Stimulated activated CD8-positive, alpha-beta memory T cell treated with anti-CD3 and anti-CD28 coated beads, Interleukin-15, amount 100 ng/mL, for 4 hours (primary cell): ENCODE measurements at places on chromosomes 16 and 17.

DNA sequence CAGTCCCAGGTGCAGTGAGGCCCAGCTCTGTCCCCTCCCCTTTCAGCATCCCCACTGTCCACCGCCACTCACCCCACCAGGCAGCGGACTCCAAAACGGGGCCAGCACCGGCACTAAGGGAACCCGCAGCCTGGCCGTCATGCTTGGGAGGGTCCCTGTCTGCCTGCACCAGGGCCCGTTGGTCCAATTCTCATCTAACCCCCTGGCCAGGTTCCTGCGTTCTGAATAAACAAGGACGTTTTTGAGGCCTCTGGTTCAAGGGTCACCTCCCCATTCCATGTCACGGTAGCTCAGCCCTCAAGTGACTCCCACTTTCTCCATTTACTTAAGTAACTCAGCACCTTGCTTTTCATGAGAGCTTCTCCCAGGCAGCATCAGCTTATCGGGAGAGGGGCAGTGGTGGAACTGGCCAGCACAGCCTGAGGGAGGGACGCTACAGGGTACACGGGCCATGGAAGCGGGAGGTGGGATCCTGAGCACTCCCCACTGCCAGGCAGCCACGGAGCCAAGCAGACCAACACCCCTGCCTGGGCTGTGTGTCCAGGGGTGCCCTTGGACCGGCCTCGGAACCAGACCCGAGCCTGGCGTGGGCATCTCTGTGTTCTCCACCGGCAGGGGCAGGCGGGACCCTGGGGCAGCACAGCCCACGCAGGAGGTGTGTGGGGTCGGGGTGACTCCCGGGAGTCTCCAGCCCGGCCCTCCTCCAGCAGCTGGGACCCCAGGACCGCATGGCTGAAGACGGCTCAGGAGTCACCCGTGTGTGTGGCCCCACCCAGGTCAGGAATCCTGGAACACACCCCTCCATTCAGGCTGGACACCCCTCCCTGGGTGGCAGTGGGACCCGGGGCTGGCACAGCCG lies 74.9 kb upstream of the GNG13 start:
- no peak for DNase-seq

DNA sequence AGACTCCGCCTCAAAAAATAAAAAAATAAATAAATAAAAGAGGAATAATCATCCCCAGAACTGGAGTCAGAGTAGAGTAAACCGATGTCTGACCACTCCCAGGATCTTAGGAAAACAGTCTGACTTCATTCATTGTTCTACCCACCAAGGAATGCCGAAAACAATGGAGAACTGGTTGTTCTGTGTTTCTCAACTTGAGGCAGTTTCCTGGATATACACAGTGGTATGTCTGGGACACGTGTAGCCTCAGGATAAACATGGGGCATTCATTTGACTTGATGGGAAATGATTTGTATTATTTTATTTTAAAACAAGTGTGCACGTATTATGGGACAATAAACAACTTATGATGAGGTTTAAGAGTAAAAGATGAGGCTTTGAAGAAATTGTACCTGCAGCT lies 32.8 kb upstream of the PAFAH1B1 start:
- no peak for DNase-seq

GRCh38 chr16:69927056-69927757 lies 23.9 kb upstream of the CLEC18A start:
- DNase-seq = no peak

- DNase-seq = no peak
These were observed 58.1 kb downstream of the ZFHX3 start for GRCh38 chr16:72989579-72990551.

- no peak for DNase-seq
These were observed 20.3 kb downstream of the HASPIN start for GRCh38 chr17:3744014-3744413.

DNA sequence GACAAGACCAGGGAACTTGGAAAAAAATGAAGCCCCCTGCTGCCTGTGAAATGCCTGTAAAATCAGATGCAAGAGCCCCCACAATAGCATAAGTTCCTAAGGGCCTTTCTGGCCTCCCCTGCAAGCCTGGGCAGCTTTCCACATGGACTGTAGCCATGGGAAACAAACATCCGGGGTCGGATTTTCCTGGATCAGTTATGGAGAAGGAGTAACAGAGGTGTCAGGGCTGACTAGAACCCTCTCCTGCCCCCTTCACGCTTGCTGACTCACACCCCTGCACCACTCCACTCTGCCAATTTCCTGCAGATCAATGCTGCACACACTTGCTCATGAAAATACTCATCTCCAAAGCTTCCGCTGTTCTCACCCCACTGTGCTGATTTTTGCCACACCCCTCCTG lies 258.6 kb downstream of the CBLN1 start:
- DNase-seq = no peak

- peak; percentile 27 for DNase-seq
These were observed 787 bp downstream of the NT5C start for GRCh38 chr17:75130632-75131277.

DNA sequence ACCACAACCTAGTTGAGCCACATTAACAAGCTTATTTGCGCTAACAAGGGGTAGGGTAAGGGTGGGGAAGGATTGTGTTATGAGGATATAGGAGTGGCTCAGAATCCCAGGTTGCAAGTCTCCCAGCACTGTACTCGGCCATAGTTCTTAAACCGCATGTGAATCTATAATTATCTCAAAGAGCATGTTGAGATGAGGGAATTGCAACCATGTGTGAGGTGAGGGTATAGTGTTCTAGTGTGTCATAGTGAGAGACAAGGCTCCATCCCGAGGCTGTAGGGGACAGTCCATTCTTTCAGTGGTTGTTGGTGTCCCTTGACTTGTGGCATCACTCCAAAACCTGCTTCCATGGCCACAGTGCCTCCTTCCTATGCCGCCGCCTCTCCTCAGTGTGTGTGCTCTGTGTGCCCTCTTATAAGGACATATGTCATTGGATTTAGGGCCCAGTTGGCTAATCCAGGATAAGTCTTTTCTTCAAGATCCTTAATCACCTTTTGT lies 22.7 kb upstream of the ATP5MC1 start:
- DNase-seq = no peak

DNA sequence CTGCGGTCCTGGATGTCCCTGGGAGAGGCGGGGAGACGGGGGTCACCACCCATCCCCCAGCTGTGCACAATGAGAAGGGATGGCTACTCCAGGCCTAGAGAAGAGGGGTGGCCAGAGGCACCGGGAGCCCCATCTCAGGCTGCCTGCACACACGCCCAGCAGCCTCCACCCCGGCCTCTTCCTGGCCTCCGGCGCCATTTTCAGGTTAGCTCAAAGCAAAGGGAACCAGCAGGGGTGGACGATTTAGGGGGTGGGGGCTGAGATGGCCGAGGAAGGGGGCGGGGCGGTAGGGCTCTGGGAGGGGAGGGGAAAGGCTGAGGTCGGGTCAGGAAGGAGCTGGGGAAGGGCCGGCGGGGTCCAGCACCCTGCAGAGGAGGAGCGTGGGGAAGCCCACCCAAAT lies 42.8 kb downstream of the SRCIN1 start:
- no peak for DNase-seq

GRCh38 chr17:30187573-30187972 lies 47.9 kb downstream of the SLC6A4 start:
- DNase-seq = no peak

DNA sequence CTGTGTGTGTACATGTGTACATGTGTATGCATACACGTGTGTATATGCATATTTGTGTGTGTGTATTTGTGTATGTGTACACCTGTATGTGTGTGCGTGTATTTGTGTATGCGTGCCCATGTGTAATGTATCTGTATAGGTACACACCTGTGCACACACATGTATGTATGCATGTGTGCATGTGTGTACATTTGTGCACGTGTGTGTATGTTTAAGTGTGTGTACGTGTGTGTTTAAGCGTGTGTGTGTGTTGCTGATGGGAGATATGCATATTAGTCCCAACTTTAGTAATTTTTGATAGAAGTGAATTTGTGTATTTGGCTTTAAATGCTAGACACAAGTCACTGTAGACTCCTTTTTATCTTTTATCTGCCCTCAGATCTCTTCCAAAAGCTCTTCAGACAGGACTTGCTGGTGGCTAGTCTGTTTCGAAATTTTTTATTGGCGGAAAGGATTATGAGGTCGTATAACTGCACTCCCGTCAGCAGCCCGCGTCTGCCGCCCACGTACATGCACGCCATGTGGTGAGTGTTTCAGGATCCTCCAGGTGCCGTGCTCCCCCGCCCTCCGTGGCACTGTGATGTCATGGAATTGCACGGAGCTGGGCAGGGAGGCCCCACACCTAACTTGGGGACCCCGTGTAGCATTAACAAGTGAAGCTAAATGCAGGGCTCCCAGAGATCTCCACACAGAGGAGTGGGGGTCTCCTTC lies 168.8 kb upstream of the CHMP6 start:
- DNase-seq = no peak

DNA sequence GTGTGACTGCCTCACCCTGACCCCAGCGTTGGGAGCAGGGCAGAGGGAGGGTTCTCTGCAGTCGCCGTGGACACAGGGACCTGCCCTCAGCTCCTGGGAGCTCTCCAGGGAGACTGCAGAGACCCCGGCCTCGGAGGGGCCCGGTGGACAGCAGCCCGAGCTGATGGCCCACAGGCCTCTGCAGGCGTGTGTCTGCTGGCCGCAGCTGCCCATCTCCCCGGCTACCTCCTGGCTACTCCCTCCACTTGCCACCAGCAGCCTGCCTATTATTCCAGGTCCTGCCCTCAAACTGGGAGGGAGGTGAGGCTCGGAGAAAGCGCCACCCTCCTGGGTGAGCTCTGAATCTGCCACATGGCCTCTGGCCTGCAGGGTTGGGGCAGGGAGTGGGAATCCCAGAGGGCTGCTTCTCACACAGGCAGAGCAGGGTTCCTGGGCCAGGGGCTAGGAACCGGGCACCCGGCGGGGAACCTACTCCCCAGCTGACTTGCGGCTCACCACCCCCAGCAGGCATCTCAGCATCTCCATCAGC lies 7.2 kb downstream of the SLC16A5 start:
- DNase-seq = no peak

DNA sequence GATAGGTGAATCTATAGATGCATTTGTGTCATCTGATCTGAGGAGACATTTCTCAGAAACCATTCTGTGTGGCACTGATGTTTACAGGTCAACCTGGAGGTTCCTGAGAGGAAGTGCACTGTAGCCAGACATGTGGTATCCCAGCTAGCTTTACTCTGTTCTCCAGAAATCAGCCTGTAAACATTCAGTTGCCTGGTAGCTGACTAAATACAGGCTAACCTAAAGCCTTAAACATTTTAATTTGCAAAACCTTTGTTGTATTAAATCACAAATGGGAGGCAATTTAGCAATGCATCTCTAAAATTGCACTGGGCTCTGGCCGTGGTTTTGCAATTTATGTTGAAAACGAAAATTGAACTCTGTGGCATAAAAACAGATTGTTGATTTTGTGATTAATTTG lies 207.6 kb downstream of the FTO start:
- DNase-seq = no peak

GRCh38 chr16:79077346-79077745 lies 523.2 kb downstream of the MAF start:
- DNase-seq = no peak

GRCh38 chr16:88279998-88280397 lies 102.8 kb upstream of the ZNF469 start:
- no peak for DNase-seq

DNA sequence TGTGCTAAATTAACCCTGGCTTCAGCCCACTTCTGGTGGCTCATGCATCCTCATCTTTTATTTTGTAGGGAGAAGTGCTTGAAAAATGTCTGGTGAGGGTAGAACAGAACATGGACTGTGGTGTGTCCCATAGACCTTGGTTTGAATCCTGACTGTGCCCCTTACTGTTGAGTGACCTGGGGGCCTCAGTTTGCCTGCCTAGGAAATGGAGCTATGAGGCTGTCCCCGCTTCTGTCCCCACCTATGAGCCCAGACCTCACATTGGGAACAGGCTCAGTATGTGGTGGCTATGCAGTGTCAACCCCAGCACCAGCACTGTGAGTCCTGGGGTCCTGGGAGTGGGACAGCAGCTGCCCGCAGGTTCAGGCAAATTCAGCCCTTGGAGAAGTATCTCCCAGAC lies 186.3 kb upstream of the GSE1 start:
- DNase-seq = no peak

GRCh38 chr17:17665255-17665654 lies 16.0 kb upstream of the RAI1 start:
- DNase-seq = no peak

DNA sequence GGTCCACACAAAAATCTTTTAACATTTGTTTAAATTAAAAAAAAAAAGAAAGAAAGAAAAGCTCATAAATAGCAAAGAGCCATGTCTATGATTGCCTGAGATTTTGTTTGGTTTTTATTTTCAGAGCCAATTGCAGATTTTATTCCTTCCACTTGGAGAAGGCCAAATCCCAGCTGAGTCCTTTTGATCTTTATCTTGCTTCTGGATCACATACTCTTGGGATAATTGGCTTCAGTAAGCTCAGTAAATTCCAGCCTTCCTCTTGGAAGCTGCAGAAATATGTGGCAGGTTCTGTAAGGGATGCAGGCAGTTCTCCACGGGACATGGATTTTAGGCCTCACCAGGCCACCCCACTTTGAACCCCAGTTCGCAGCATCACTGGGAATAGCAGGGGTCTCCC lies 63.3 kb upstream of the TMC5 start:
- DNase-seq = no peak

DNA sequence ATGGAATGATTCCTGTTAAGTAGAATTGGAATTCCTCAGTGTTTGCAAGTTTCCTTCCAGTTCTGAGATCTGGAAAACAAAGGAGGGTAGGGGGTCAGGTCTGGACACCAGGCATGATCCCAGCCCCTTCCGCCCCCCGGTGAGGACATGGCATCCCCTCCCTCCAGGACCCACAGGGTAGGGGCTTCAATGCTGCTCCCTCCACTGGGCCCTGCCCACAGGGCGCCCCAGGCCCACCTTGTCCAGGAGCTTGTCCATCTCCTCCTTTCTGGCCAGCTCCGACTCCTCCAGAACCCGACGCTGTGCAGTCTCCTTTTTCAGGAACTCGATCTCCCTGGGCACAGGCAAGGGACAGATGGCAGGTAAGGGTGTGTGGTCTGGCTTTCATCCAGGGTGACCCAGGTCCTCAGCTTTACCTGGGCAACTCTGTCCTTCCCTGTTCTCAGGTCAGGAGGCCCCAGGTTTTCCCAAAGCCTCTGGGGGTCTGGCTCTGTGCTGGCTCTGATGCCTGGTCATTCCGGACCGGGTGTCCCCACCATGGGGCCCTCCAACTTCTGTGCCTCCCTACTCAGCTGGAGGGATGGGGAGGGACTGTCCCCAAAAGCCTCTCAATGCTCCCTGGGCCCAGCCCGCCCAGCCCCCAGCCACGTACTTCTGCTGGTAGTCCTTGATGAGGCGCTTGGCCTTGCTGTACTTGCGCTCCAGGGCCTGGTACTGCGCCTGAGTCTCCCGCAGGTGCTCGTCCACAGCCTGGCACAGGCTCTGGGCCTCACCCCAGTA lies 5.5 kb upstream of the SAMD14 start:
- no peak for DNase-seq

DNA sequence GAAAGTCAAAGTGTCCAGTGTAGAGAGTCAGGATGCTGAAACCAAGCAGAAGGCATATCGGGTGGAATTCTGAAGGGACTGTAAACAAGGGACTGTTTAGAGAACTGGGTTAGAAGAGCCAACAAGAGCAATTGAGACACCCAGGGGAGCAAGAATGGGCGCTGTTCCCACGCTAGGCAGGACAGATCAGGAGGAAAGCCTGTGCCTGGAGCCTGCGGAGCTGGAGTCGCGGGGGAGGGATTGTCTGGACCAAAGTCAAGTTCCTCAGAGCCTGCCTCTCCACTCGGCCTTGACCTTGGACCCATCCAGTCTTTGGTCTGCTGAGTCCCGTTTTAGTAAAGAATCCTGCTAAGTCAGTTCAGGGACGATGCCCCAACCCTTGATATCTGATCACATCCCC lies 14.7 kb upstream of the KLHL36 start:
- DNase-seq = no peak
